Mesendoderm (in vitro differentiated cells): ENCODE measurements at places on chromosomes 6 and 20.

- H3K27me3 ChIP-seq = no peaks in the 10 kb centered on the region
- H3K27ac ChIP-seq = peak within 1 kb of the TSS; percentile 90
- H3K4me3 ChIP-seq = peak within 1 kb of the TSS; percentile 79
- H3K36me3 ChIP-seq = no peaks in the 10 kb centered on the region
- H3K4me1 ChIP-seq = no peaks in the 10 kb centered on the region
Observed at GRCh38 chr20:63739130-63740069, at the start of gene SLC2A4RG. SLC2A4RG (plus strand) TSS chr20:63739776; CDS start chr20:63739913, 137 bp downstream.

DNA sequence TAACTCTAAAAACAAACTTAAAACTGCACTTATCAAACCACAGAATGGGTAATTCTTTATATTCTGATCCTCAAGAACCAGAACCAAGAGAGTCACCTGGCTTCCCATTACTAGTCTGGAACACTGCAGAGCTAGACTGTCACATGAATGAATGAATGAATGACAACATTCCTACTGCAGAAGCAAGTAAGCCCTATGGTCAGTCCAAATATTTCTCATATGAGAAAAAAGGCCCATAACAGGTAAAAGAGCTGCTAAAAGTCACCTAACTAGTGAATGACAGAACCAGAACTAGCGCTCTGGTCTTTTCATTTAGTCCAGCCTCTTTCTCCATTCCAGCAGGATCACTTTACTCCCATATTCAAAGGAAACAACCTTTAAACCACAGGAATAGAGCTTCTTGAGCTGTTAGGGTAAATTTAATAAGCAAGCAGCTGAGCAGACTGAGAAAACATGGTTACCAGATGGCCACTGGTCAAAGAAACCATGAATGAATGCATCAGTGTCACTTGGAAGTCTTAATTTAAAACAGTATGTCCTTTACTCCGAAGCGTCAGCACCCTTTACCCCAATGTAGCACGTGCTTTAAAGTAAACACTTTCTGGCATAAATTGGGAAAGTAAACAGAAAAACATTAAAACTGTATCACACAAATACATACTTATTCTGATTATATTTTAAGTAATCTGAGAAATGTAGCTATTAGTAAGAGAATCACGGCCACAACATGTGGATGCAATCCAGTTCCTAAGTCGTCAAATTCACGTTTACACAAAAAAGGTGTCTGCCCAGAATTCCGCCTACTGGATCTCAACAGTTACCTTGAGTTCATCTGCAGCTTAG is 1.4 kb downstream of the PREP start:
- no peak overlapping the region for H3K27ac ChIP-seq
- peaks cover 15% of the 10 kb centered on the region for H3K4me1 ChIP-seq
- H3K27me3 ChIP-seq = no peaks in the 10 kb centered on the region
- peak overlapping the region; percentile 83 for H3K4me3 ChIP-seq
- no peak for DNase-seq

DNA sequence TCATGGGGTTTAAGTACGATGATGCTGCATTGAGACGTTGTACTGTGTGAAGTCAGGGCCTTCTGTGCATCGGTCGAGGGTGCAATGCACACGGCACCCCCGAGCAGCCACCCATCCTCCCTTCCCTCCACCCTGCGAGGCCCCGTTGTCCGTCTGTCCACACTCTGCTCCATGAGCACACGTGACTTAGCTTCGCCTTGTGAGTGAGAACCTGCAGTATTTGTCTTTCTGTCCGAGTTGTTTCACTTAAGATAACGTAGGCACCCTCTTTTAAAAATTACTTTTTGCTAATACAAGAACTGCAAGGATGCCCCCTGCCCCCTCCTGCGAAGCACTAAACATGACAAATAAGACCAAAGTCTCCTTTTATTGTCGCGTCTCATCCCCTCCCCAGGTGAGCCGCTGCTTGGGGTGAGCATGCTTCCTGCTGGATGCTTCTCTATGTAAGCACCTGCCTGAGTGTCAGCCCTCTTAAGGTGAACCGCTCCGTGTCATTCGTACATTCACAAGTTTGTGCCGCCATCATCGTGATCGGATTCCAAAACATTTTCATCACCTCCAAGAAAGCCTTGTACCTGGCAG is 3.6 kb upstream of the RBBP8NL start:
- no peak for DNase-seq
- H3K4me3 ChIP-seq = no peak overlapping the region
- H3K36me3 ChIP-seq = no peaks in the 10 kb centered on the region
- H3K27me3 ChIP-seq = no peaks in the 10 kb centered on the region
- no peak overlapping the region for H3K27ac ChIP-seq
- H3K4me1 ChIP-seq = peaks cover 7% of the 10 kb centered on the region

GRCh38 chr6:131418441-131418840 is 154.6 kb upstream of the ARG1 start:
- no peak for DNase-seq
- no peaks in the 10 kb centered on the region for H3K36me3 ChIP-seq

- DNase-seq = no peak
- no peaks in the 10 kb centered on the region for H3K4me1 ChIP-seq
- no peak overlapping the region for H3K27ac ChIP-seq
- no peaks in the 10 kb centered on the region for H3K36me3 ChIP-seq
- no peak overlapping the region for H3K4me3 ChIP-seq
- H3K27me3 ChIP-seq = no peaks in the 10 kb centered on the region
Observed at GRCh38 chr6:142796571-142796970, 148.4 kb downstream of the HIVEP2 start.

DNA sequence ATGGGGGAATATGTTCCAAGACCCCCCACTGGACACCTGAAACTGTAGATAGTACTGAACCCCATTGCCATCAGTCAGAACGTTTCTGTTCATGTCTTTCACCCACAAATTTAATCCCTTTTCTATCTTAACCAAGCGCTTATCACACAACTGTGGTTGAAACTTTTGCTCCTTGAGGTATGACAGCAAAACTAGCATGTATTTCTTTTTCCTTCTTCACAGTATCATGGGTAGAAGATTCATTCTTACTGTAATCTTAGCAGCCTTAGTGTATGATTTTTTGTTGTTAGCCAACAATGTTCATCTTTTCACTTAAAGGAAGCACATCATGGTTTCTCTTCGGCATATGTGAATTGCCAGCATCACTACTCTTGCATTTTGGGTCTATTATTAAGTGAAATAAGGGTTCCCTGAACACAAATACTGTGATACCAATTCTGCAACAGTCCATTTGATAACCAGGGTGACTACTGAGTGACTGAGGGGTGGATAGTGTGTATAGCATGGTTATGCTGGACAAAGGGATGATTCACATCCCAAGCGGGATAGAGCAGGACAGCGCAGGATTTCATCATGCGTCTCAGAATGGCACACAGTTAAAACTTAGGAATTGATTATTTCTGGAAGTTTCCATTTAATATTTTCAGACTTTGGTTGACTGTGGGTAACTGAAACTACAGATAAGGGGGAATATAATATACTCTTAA is 41.8 kb downstream of the KCNS1 start:
- no peaks in the 10 kb centered on the region for H3K4me1 ChIP-seq
- no peaks in the 10 kb centered on the region for H3K36me3 ChIP-seq
- H3K27ac ChIP-seq = no peak overlapping the region
- H3K27me3 ChIP-seq = no peaks in the 10 kb centered on the region
- DNase-seq = no peak

DNA sequence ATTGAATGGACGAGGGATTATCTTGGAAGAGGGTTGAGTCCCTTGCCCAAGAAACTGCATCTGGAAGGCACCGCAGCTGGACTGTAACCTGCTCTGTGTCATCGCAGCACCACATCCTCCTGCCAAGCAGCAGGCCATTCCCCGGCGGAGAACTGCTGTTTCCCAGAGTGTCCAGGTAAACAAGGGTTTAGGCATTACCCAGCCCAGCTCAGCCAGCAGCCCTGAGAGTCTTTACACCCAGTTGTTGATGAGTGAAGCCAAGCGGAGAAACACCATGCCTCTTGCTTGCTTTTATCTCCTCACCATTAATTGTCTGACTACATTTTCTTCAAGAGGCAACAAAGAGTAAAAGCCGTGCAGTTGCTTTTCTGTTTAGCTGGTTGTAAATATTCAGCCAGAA is 104.1 kb downstream of the CDH4 start:
- no peaks in the 10 kb centered on the region for H3K27me3 ChIP-seq
- no peaks in the 10 kb centered on the region for H3K4me1 ChIP-seq
- H3K27ac ChIP-seq = no peak overlapping the region
- no peak for DNase-seq
- no peaks in the 10 kb centered on the region for H3K36me3 ChIP-seq

GRCh38 chr6:82954356-82954755 is 111.3 kb downstream of the UBE3D start:
- no peaks in the 10 kb centered on the region for H3K36me3 ChIP-seq
- no peak overlapping the region for H3K27ac ChIP-seq
- no peaks in the 10 kb centered on the region for H3K27me3 ChIP-seq

GRCh38 chr6:3812596-3812995 is 36.6 kb upstream of the FAM50B start:
- H3K27me3 ChIP-seq = no peaks in the 10 kb centered on the region
- H3K27ac ChIP-seq = no peak overlapping the region
- no peak overlapping the region for H3K4me3 ChIP-seq
- H3K4me1 ChIP-seq = peaks cover 3% of the 10 kb centered on the region

DNA sequence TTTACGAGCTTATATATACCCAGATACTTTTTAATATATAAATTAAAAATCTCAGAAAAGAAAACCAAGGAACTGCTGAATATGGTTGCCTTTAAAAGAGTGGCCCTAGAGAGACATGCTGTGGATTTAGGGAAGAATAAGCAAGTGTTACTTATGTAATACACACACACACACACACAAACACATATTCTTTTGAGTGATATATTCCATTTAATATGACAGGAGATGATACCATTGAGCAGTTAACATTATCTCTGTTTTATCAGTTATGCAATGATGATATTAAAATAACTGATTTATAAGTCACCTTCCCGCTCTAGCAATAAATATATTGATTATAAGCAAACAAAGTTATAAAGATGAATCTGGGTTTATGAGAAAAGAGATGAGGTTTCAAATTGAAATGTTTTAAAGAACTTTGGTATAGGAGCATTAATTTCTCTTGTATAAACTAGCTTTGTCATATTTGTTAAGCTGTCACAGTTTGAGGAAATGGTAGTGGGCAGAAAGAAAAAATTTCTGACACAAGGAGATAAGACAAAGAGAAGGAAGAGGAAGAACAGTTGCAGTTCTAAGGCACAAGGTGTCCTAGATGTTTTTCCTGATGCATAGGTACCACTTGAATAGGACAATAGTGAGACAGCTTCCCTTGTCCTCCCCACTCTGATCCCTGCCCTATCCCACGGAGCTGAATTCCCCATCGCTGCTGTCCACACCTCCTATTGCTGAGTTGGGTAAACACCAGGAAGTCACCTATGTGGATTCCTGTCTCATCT is 26.4 kb downstream of the GPX5 start:
- no peak overlapping the region for H3K27ac ChIP-seq
- no peaks in the 10 kb centered on the region for H3K27me3 ChIP-seq
- no peak for DNase-seq
- H3K36me3 ChIP-seq = no peaks in the 10 kb centered on the region
- no peaks in the 10 kb centered on the region for H3K4me1 ChIP-seq

DNA sequence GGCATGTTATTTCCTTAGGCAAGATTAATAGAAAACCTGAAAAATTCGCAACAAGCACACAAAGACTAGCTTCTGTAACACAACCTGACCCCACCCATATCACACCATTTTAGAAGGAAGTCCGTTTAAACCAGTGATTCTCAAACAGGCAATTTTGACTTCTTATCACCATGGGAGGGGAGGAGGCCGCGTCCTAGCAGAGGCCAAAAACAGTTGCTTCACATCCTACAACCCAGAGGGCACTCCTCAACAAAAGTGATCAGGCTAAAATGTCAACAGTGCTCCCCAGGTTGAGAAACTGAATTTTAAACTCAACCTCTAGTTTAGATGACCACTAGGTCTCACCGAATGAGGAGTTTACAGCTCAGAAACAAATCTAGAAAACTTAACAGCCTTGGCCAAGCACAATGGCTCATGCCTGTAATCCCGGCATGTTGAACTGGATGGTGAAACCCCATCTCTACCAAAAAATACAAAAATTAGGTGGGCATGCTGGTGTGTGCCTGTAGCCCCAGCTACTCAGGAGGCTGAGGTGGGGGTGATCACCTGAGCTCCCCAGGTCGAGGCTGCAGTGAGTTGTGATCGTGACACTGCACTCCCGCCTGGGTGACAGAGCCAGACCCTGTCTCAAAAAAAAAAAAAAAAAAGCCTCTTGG is 3.4 kb downstream of the SNX5 start:
- peaks cover 3% of the 10 kb centered on the region for H3K36me3 ChIP-seq
- DNase-seq = peak; percentile 56
- no peaks in the 10 kb centered on the region for H3K27me3 ChIP-seq
- H3K27ac ChIP-seq = peak overlapping the region; percentile 40
- H3K4me3 ChIP-seq = peak overlapping the region; percentile 82

- no peaks in the 10 kb centered on the region for H3K36me3 ChIP-seq
- no peak overlapping the region for H3K4me3 ChIP-seq
- peaks cover 4% of the 10 kb centered on the region for H3K4me1 ChIP-seq
- no peaks in the 10 kb centered on the region for H3K27me3 ChIP-seq
- H3K27ac ChIP-seq = no peak overlapping the region
Observed at GRCh38 chr6:136990242-136990578, 54.6 kb downstream of the IL20RA start.

DNA sequence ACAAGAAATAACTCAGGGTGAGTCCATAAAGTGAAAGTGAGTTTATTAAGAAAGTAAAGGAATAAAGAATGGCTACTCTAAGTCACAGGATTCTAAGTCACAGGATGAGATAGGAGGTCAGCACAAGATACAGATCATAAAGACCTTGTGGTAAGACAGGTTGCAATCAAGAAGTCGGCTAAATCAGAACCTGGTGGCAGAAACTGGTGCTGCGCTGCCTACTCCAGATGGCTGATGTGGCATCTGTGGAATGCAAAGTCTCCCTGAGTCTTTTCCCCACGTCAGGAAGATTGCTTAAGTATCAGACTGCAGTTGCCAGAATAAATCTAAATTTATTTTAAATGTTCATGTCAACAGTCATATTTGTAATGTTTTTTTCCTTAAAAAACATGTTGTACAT is 10.7 kb upstream of the KCNK15 start:
- no peaks in the 10 kb centered on the region for H3K36me3 ChIP-seq
- H3K4me1 ChIP-seq = no peaks in the 10 kb centered on the region
- no peak overlapping the region for H3K27ac ChIP-seq
- H3K4me3 ChIP-seq = no peak overlapping the region
- DNase-seq = peak; percentile 88

GRCh38 chr20:40538131-40538530 is 150.9 kb downstream of the MAFB start:
- no peak overlapping the region for H3K4me3 ChIP-seq
- no peak overlapping the region for H3K27ac ChIP-seq
- H3K27me3 ChIP-seq = no peaks in the 10 kb centered on the region
- peaks cover 2% of the 10 kb centered on the region for H3K4me1 ChIP-seq
- peak; percentile 80 for DNase-seq
- H3K36me3 ChIP-seq = no peaks in the 10 kb centered on the region

GRCh38 chr6:149368065-149368464 is 32.0 kb upstream of the SUMO4 start:
- H3K27me3 ChIP-seq = no peaks in the 10 kb centered on the region
- H3K4me3 ChIP-seq = no peak overlapping the region
- no peaks in the 10 kb centered on the region for H3K36me3 ChIP-seq
- DNase-seq = no peak

GRCh38 chr20:48058611-48059559 is 273.6 kb upstream of the SULF2 start:
- no peak overlapping the region for H3K4me3 ChIP-seq
- no peaks in the 10 kb centered on the region for H3K27me3 ChIP-seq
- no peak overlapping the region for H3K27ac ChIP-seq
- H3K36me3 ChIP-seq = no peaks in the 10 kb centered on the region
- DNase-seq = no peak
